ENCODE measurements at places on chromosomes 12 and 14.

- no peak for DNase-seq
Measured at GRCh38 chr14:102878970-102879460, 43.4 kb upstream of the AMN start.

GRCh38 chr14:25431211-25432076 is 381.5 kb upstream of the STXBP6 start:
- DNase-seq: no peak

DNA sequence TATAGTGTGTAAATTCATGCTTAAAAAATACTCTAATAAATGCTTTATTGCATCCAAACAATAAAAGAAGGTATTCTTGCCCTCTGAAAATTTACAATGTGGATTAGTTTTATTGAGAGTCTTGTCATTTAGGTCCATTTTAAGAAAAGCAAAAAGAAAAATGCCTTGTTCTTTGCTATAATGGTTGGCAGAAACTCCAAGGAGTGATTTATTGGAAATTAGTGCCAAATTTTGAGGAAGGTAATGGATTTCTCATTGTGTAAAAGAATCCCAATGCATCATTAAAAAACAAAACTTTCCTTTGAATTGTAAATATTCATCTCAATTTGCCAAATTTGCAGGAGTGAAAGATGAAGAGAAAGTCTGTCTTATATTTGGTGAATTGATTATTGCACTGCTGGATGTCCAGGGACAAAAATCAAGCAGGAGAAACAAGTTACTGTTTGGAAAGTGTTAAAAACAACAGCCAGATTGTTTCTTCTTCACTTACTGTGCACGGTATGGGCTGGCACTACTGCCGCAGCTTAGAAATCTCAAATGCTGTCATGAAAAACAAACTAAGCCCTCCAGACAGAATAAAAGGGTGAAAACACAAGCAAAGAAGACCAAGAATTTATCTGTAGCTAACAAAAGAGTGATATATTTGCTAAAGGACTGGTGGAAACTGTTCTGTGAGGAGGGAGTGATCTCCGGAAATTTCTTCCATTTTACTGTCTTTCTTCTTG is 511.7 kb downstream of the TMTC2 start:
- DNase-seq: no peak

- no peak for DNase-seq
Measured at GRCh38 chr12:128267651-128268378, 845 bp downstream of the TMEM132C start.

GRCh38 chr12:85575120-85576096 is 260.8 kb downstream of the RASSF9 start:
- DNase-seq: peak; percentile 33

DNA sequence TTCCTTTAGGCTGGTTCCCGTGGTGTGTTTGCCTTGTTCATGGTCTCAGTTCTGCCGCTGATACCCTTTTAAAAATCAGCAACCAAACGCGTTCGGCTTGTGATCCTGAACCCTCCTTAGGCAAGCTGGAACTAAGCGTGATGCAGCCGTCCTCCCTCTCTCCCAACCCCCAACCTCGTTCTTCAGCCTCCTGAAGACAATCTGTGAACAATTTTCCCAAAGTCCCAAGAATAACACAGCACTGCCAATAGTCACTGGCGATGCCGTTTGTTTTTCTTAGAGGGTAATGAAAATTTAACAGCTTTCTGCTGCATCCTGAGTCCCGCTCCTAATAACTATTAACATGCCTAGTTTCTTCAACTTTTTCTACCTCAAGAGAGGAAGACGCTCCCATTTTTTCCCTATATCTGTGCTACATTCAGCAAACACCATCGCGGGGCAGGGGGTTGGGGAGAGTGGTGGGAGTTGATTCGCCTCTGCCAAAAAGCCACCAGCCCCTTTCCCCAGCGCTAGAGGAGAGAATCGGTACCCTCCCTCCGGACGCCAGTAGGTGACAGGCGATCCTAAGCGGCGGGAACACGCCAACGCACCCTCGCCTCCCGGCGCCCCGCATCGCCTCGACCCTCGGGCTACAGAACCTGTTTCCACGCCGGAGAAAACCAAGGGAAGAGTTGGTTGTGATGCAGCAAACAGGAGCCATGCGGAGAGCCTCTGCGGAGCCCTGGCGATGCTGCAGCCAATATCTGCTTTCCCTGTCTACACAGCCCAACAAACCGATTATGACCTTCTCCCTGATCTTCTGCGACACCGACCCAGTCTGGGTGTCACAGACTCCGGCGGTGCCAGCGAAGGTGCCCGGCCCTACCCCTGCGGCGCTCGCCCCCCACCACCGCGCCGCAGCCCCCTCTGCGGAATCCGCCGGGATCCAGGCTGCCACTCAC is 752 bp downstream of the PRICKLE1 start:
- DNase-seq: no peak

DNA sequence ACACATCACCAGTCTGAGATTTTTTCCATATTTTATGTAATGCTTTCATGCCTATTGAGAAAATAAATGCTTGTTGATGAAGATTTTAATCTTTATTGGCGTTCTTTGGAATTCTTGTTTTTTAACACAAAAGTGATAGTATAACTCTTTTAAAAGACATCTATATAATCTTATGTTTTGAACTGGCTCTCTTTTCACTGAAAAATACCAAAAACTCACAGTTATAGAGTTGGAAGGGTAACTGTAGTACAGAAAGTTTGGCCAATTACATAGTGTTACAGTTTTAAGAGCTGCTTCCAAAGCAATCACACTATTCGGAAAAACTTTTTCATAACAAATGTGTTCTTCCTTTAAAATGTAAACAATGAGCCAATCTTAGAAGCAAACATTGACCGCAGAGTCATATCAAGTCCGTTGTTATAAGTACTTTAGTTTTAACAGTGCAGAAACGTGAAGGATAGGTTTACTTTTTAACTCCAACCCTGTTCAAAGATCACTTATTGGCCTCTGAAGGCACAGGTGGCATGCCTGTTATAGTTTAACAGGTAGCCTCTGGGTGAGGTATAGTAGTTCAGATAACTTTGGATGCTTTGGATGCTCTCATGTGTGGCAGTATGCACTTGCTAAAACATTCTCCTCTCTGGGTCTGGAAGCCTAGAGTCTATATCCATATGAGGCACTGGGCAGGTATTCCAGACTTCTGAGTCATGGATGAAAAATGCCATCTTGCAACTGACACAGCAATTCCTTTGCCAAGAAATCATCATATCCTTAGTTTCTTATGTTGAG is 12.1 kb upstream of the NTN4 start:
- DNase-seq: no peak

- DNase-seq: no peak
Measured at GRCh38 chr14:95485222-95485819, 31.1 kb downstream of the SYNE3 start.

GRCh38 chr12:100656141-100656540 is 82.7 kb downstream of the GAS2L3 start:
- no peak for DNase-seq

- peak; percentile 27 for DNase-seq
Measured at GRCh38 chr12:112352921-112353320, 29.3 kb downstream of the HECTD4 start.

DNA sequence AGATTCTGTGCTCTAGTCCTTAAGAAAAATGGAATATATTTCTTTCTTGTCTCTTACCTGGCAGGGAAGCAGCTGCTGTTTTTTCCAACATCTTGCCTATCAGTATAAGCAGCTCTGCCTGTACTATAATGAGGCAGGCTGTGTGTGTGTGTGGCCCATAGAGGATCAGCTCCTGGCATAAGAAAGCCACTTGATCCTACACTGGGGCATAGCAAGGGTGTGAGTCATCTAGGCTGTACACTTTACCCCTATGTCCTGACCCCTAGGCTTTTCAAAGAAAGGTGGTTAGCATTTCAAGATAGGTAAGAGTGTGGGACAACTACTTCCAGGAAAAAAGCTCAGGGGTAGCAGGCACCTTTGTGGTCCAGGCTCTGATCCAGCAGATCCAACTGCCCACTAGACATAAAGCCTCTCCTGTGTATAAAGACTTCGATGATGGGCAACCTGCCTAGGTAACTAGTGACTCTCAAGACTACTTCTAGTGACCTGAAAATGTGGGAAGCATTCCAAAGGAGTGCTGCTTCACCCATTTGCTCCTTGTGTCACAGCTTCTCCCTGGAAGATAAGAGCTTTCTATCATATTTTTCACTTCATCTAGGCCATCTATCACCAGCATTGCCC is 4.9 kb upstream of the SENP1 start:
- no peak for DNase-seq

GRCh38 chr12:4438834-4439596 is 6.6 kb downstream of the FGF6 start:
- peak; percentile 77 for DNase-seq

DNA sequence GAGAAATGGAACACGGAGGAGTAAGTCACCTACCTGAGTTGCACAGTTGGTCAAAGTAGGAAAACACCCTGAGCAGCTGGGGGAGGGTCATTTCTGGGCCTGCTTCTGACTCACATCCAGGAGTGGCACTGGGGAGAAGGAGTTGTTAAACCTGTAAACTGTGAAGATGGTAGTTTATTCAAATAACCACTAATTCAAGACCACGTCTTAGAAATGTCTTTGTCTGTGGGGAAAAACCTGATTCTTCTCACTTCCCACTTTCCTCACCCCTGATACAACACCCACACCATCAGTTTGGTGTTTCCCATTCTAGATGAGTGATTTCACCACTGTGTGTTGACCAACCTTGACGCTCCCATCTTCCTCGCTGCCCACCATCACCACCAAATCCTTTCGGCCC is 207.1 kb downstream of the ANO4 start:
- DNase-seq: no peak

DNA sequence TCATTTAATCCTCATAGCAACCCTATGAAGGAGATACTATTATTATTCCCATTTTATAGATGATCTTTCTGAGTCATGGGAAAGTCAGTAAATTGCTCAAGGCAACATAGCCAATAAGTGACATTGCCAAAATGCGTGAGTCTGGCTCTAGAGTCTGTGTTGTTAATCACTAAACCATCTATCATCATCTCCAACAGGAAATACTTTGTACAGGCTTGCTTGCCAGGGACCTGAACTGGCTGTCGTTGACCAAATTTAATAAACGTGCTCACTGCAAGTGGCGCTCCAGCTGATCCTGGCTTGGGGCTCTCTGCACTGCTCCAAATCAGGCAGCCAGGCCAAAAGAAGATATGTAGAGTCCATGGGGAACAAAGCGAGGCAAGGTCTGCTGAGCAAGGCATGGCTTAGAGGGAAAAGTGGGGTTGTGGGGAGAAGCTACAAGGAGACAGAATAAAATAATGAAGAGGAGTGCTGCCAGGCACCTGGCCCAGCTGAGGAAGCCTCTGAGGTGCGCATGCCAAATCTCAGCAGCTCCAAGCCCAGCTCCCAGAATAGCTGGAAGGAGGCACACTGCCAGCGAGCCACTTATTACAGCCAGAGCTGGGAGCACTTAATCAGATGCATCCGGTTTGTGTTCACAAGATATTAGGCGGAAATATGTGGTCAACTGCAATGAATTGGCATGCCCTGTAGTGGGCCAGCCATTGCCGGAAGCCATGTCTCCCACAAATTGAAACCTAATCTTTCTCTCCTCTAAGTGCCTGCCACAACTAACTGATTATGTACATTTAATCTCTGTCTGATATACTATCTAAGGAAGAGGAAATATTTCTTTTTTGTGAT is 43.3 kb upstream of the PTPRO start:
- no peak for DNase-seq

DNA sequence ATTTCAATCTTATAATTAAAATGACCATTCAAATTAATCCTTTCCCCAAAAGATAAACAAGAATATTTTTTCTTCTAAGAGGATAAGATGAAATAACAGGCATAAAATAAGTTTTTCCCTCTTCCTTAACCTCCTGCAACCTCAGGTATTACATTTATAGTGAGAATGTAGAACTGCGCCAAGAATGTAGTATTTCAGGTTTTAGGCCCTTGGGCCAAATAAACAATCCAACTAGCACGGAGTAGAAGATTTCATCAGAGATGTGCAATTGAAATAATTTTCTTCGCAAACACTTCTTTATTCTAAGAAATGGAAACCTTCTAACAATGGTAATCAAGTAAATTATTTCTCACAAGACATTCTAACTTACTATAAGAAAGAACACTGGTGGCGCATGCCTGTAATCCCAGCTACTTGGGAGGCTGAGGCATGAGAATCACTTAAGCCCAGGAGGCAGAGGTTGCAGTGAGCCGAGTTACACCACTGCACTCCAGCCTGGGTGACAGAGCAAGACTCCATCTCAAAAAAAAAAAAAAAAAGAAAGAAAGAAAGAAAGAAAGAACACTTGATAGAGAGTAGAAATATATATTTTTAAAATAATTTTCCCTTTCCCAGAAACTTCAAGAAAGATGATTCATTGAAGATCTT is 100.8 kb downstream of the TAOK3 start:
- DNase-seq: no peak

GRCh38 chr12:5407034-5407856 is 24.7 kb upstream of the NTF3 start:
- DNase-seq: no peak

DNA sequence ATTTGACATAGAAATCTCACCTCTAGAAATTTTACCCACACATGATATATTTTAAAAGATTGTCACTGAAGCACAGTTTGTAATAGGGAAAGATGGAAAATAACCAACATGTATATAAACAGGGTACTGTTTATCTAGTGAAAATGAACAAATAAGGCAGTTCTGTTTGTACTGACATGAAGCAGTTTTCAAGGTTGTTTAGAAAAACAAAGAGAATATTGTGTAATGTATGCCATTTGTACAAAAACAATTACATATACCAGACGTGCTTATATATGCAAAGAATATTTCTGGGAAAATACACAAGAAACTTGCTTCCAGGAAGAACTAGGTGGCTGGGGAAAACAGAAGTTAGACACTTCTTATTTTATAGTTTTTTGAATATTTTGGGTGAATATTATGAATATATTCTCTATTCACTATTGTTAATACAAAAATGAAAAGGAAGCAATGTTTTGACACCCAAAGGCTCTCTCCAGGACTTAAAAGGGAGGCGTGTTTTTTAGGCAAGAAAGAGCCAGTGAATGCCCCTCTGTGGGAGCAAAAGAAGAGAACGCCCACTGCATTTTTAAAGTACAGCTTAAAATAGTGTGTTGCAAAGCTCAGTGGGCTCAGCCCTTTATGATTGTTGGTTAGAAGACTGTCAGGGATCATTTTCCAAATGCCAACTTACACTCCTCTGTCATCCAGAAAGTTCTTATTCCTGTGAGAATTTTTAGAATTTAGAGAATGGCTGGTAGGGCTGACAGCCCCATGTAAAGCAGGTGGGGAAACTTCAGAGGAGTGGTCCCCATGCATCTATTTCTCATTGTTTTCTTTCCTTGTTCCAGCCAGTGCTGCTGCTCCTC is 59.6 kb upstream of the FERMT2 start:
- DNase-seq: no peak

DNA sequence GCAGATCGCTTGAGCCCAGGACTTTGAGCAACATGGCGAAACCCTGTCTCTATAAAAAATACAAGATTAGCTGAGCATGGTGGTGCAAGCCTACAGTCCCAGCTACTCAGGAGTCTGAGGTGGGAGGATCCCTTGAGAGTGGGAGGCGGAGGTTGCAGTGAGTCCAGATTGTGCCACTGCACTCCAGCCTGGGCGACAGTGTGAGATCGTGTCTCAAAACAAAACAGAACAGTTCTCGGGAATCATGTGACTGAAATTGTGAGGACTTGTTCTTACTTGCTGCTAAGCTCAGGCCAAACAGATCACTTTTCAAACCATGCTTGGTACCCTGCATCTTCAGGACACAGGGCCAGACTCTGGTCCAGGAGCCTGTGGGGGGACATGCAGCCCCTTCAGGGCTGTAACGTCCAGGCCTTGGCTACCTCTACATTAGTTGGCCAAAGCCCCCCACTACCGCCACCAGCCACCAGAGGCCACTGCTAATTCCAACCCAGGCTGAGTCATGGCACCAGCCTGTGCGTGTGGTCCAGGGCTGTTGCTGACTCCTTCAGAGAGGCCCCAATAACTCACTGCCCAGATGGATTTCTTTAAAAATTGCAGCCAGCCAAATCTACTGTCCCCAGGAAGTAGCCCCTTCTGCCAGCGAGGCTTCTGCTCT is 33.4 kb upstream of the SYNDIG1L start:
- DNase-seq: peak; percentile 49

Data from inflammatory macrophage (primary cell).